Stimulated activated naive B cell treated with anti-CD40 and anti-IgM and Interleukin-4, amounts not matched to agents 10 μg/mL and 1 μg/mL and 100 μg/mL, for 72 hours (primary cell): ENCODE measurements at places on chromosomes 3 and 15.

DNA sequence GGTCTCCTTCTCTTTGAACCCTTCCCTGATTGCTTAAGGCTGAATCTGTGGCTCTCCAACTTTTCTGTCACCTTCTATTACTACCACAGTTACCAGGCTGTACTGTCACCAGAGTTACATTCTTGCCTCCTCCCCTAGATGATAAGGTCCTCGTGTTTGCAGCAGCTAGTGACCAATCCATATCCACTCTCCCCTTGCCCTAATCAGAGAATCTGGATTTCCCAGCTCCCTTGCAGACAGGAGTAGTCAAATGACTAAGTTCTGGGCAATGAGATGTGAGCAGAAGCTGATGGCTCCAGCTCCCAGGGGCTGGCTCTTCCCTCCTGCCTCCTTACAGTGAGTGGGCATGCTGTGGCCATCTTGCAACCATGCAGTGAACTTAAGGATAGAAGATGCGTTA, 95.4 kb upstream of the VGLL4 start:
- no peak for DNase-seq

DNA sequence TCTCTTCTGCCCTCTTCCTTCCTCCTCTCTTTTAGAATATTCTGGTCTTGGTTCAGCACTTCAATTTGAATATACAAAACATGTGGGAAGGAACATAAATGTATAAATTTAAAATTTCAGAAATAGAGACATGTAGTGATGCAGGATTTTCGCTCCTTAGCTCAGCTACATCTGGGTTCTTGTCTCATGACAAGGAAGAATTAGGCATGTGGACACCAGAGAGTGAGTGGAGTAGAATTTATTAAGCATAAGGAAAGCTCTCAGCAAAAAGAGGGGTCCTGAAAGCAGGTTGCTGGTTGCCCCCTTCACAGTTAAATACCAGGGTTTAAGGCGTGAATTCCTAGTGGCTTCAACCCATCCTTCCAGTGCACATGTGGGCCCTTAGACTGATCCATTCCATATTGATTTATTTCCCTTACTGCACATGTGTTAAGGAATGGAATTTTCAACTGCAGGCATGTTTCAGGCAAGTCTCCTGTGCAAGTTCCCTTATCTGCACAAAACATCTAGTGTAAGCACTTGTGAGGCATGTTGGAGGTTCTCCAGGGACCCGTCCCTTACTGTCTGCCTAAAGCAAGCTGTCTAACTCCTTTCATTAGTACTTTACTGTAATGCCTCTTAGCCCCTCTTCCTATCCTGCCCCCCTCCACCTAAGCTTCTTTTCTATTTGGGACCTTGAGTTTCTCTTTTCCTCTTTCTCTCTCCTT, 133.2 kb upstream of the STRIT1 start:
- DNase-seq = no peak

DNA sequence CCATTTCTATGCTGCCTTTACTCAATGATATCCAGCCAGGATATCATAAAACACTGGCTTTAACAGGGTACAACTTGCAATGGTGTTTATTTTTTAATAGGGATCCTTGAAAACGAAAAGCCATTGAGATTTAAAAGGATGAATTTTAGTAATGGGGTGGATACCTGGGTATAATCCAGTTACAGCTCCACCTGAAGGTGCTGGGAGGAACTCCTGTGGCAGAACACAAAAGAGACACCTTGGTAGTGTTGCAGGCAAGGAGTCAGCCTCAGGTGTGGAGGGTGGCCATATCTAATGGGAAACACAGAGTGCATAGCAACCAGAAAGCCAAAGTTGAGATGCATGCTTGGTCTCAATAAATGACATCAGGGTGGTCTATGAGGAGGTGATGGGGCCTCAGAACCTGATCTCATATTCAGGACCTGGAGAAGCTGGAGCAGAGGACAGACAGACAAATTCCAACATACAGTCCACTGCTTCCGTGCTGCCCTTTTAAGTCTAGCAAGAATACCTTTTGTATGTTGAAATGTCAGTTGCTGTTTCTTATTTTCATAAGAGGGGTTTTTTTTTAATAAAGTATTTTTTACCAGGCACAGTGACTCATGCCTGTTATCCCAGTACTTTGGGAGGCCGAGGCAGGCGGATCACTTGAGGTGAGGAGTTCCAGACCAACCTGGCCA, 12.0 kb upstream of the PAQR9 start:
- no peak for DNase-seq

DNA sequence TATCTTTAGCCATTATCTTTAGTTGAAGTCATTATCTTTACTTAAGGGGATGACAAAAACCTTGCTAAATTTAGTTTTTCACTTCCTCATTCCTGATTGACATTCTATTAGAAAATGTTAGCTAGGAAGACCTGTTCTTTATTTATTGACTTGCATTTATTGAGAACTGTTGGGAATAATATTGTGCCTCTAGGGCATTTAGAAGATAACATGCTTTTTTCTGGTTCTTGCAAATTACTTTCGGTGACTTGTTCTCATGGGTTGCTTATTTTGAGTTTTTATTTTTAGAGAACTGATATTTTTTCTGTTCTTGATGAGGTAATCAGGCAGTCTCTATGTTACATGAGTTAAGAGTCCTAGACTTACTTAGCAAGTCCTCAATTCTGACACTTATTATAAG, 48.3 kb upstream of the CTDSPL start:
- no peak for DNase-seq

DNA sequence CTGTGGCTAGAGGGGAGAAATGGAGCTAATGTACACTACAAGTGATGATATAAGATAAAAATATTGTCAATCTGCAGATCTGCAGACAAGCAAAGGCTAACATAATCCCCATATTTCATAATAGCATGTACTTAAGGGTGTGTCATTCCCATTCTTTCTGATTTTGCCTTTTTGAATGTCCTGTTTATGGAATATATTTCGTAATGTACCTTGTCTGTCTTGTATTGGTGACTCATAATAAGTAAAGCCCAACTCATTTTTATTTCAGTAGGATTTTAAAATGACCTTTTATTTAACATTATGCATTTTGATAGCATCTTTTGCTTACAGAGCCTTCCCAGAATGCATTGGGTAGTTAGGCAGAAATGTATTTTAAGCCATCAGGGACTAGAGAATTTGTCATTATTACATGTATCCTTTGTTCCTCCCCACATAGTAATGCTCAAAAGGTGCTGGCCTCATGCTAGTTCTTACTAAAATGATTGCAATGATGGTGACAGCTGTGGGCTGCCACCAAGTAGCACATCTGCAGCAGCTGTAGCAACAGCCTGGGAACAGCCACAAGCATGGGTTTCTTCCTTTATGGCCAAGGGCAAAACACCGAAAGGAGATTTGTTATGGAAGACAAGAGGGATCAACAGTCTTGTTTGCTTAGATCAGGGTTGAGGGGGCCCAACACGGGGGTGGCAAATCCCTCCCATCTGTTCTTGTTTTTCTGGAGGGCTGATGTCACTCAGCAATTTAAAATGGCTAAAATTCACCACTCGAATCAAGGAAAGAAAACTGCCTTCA, 188.5 kb downstream of the CADPS start:
- DNase-seq = no peak

DNA sequence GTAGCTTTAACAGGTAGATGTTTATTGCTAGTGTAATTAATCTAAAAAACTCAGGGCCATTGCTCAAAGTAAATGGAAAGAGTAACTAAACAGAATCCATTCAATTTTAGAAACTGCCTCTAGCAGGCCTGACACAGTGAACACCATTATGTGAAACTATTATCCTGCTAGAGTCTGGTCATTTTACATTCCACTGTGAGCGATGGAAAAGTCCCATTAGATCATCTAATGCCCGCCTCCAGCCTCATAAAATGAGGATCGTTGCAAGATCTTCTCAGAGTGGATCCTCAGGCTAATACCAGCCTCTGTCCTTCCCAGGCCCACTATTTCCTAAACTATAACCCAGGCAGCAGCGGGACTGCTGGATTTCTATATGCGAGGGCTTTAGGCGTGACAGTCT, 107.7 kb downstream of the WDR76 start:
- no peak for DNase-seq

- DNase-seq = no peak
Measured at GRCh38 chr3:80994085-80994665, 767.3 kb downstream of the GBE1 start.

DNA sequence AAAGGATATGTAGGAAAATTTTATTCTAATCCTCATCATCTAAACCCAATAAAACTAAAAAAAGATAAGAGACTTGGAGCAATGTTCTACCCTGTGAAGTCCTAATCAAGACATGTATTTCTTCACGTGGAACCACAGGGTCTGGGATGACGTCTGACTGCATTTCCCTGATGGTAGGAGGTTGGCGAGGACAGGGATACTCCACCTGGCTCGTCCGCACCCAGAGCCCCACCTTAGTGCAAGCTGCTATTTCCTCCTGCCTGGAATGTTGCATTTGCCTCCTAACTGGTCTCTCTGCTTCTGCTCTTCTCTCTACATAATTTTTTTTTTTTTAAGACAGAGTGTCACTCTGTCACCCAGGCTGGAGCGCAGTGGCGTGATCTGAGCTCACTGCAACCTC, 57.7 kb upstream of the RASGRP1 start:
- DNase-seq = no peak

DNA sequence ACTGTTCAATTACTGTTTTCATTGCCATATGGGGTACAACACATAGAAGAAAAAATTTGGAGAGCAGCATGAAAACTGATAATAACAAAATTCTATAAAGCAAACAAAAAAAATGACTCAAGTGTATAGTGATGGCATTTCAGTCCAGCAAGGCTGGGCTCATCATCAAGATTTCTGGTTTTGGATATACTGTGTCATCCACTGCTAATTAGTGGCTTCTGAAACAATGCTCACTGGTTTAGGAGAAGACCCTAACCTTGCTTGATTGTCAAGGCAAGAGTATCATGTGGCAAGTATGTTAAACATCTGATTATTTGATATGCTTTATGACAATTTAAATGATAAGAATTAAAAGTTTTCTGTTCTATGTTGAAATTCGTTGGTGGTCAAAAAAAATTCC, 96.9 kb downstream of the RFX7 start:
- DNase-seq = no peak

DNA sequence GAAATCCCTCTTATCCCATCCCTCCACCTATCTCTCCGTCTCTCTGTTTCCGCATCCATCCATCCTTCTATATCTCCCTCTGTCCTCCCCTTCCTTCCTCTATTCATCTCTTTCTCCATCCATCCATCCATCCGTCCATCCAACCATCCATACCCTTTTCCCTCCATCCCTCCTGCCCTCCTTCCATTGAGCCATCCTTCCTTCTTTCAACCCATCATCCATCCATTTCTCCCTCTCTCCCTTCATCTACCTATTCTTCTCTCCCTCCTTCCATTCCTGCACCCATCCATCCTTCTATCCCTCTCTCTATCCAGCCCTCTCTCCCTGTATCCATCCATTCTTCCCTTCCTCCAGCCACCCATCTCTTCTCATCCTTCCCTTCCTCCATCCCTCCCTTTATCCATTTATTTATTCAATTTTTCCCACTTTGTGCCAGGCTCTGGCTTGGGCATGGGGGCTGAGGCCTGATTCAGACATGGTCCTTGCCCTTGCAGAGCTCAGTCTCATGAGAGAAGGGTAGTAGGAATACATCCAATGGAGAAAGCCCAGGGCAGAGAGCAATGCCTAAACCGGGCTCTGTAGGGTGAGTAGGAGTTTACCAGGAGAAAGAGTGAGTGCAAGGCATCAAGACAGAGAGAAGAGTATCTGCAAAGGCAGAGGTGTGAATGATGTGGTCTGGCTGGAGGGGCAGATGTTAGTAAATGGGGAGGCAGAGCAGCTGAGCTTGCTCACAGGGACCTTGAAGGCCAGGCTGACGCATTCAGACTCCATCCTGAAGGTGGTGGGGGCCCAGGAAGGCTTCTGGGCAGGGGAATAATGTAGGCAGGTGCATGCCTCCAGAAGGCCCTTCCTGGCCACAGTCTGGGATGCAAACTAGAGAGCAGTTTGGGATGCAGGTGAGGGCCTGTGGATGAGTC, 19.5 kb upstream of the FBLN2 start:
- DNase-seq = no peak

- DNase-seq = no peak
Measured at GRCh38 chr3:127441764-127442163, 148.8 kb downstream of the TPRA1 start.

DNA sequence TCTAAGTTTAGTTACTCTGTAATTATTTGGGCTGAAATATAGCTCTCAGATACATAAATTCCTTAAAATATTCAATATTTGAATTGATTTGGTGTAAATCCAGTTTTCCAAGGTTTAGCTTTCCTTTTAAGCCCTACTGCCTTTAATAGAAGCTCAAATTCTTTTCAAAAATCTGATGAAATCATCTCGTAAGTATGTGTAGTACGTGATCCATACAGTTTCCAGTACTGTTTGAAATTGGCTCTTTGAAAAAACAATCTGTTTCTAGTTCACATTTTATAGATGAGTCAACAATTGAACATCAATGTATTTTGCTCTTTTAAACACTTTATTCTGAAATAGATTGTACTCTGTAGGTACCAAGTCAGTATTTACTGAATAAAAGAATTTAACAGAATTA, 84.2 kb downstream of the LRRC49 start:
- DNase-seq = no peak

GRCh38 chr15:66905954-66906353, 159.4 kb upstream of the SMAD3 start:
- DNase-seq = no peak

DNA sequence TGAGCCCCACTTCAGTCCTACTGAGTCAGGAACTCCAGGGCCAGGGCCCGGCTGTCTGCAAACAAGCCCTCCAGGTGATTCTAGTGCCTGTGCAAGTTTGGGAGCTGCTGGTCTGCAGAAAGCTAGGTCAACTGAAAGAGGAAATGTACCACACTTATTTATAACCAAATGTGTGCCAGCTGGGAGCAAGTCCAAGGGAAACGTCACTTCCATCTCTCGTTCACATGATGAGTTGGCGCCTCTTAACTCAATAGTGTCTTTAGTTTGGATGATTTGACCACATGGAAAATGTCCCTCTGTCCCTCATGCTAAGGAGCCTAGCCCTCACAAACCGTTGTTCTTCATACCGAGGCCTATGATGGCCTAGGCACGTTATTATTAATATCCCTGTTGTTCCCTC, 43.2 kb downstream of the GOLGA8S start:
- DNase-seq = no peak

GRCh38 chr3:18681818-18682345, 256.7 kb upstream of the SATB1 start:
- DNase-seq = no peak

- DNase-seq = no peak
Measured at GRCh38 chr3:196134691-196135090, 52.8 kb upstream of the TFRC start.

GRCh38 chr3:114508976-114509375, 215.1 kb downstream of the TIGIT start:
- no peak for DNase-seq

- no peak for DNase-seq
Measured at GRCh38 chr3:153626158-153626557, 464.1 kb downstream of the RAP2B start.

- no peak for DNase-seq
Measured at GRCh38 chr3:112319516-112320276, 13.3 kb upstream of the CD200 start.

GRCh38 chr3:35864871-35865270, 225.5 kb downstream of the ARPP21 start:
- no peak for DNase-seq

DNA sequence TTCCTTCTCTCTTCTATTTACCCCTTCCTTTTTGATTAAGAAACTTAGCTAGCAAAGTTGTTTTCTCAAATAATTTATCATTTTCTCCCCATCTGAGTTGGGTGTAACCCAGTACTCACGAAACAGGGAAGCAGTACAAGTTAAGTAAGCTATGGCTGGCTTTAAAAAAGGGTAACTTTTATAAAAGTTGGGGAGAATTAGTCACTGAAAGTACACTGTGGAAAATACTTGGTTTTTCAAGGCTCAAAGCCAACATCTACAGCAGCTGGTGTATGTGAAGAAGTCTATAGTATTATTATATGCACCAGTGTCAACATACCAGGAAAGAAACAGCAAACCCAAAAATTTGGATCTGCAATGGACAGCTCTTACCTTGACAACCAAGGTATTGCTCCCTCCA, 25.5 kb downstream of the CLK3 start:
- DNase-seq = no peak
